Brain pericyte (primary cell): ENCODE measurements at places on chromosomes 1 and 21.

- DNase-seq, result no peak
Observed at GRCh38 chr21:43270800-43271301, 102.0 kb downstream of the CRYAA start.

GRCh38 chr1:164598719-164599118 is 39.7 kb downstream of the PBX1 start:
- no peak for DNase-seq

DNA sequence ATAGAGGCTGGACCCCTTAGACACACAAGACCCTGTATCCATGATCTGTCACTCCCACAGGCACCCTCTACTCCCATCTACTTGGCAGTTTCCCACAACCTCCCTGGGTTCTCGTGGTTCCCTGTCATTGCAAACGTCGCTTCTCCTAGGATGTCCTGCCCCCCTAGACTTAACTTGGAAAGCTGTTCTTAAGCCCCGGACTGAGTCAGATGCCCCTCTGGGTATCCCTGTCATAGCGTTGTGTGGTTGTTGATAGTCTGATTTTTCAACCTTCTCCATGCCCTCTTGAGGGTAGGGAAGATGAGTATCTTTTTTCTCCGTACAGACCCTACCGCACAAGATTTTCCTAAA is 11.8 kb downstream of the RCC1 start:
- no peak for DNase-seq

GRCh38 chr1:246300626-246301549 is 206.2 kb downstream of the SMYD3 start:
- no peak for DNase-seq

GRCh38 chr1:227792216-227793078 is 23.0 kb upstream of the PRSS38 start:
- no peak for DNase-seq

- DNase-seq, result no peak
Observed at GRCh38 chr1:38018864-38019343, 6.4 kb downstream of the UTP11 start.
